ENCODE measurements at places on chromosomes 3 and 15.
A peak's percentile ranks its signal among the peaks of the same experiment; 100 is the strongest.

- DNase-seq: no peak
These were observed 1.9 kb upstream of the SKIC8 start for GRCh38 chr15:78301326-78301725.

DNA sequence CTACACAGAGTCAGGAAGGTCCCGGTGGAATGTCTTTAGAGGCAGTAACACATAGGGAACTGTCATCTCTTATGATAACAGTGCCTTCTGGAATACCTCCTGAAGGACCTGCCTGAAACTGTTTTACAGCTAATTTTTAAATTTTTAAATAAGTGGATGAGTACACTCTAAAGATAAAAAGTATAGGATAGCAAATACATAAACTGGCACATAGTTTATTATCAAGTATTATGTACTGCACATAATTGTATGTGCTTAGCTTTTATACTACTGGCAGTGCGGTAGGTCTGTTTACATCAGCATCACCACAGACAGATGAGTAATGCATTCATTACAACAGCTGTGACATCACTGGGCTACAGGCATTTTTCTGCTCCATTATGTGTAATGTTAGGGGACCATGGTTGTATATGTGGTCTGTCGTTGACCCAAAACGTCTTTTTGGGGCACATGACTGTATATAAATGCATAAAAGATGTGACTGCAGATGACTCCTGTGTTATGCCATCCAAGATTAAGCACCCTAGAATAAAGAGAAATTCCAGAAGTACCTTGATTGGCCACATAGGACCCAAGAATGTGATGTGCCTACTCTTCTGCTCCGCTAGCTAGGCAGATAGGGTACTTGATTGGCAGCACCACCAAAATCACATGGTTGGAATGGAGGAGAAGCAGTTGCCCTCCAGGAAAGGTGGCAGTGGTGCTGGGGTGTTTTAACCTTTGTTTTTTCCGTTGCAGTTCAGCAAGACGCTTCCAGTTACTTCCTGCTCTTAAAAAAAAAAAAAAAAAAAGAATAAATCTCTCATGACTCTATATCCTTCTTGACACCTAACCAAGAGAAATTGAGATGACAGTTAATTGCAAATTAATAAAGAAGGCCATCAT lies 3.3 kb downstream of the VPS8 start:
- DNase-seq: peak; percentile 35

DNA sequence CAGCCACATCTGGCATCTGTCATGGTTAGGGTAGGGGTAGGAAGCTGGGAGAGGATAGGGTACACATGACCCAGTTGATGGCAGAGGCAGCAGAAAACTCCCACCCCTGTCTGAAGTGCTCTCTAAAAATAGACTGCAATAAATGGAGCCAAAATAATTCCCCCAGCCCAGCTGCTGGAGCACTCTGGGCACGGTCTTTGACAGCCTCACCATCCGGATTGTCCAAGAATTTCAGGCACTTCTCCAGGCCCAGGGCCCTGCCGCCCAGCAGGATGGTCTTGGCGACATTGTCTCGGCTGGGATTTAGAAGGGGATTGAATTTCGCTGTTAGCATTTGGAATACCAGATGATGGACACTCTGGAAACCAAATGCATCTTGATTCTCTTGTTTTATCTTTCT lies 103.7 kb downstream of the IQSEC1 start:
- no peak for DNase-seq

- DNase-seq: no peak
These were observed 158.1 kb downstream of the DIPK2A start for GRCh38 chr3:144129536-144130214.

- DNase-seq: peak; percentile 39
These were observed 844.0 kb downstream of the DIPK2A start for GRCh38 chr3:144815655-144816054.

DNA sequence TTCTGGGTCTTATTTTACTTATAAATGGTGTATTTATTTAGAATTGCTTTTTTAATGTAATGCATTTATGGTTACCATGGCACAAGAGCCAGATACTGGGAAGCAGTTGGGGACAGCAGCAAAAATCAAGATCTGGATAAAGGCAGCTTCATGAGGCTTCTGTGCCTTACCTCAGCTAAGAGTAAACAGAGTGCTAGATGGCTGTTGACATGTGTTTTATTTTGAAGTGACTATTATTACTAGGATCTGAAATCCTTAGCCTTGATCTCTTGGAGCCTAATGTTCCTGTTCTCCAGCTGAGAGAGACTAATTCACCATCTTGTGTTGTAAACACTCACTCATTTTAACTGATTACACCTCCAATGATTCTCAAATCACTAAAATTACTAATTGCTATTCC lies 317.8 kb downstream of the LPP start:
- DNase-seq: no peak

DNA sequence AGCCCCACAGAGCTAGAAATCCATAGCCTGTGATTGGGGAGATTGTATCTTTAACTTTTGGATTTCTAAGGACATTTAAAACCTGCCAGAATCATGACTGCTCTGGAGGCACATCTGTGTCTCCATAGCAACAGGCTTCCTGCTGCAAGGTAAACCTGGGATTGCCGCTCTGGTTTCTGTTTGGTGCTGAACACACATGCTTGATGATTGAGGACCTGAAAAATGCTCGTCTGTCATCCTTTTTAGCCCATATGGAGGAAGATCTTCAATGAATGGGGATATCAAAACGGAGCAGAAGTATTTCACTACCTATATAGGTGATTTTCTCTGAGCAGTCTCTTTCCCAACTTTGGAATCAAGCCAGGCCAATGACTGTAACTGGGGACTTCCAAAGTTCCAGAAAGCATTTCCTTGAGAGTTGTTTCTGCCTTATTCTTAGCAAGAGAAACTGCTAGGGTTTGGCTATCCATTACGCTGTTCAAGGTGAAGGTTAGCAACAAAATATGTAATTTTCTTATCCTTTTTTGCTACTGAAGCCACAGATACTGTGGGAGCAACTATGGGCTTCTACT lies 96.5 kb upstream of the TNIK start:
- no peak for DNase-seq

GRCh38 chr15:32124726-32125125 lies 94.4 kb downstream of the CHRNA7 start:
- DNase-seq: no peak

GRCh38 chr15:39573844-39574243 lies 7.0 kb upstream of the THBS1 start:
- DNase-seq: peak; percentile 4

- DNase-seq: no peak
These were observed 33.6 kb upstream of the LINGO1 start for GRCh38 chr15:77666296-77666660.

DNA sequence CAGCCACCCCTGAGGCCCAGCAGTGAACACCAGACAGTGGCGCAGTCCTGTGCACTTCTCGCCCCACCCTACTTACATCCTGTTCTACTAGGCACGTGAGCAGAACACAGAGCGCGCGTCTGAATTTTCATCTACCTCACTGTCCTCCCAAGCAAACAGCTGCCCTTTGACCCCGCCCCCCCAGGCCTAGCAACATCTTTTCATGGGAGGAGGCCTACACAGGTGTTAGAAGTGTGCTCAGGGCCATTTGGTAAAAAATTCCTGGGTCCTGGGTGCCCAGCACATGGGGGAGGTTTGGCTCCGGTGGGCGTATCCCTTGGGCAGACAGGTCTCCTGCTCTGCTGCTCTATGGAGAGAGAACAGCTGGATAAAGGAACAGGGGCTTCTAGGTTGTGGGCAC lies 95.0 kb downstream of the MYLK start:
- DNase-seq: no peak

DNA sequence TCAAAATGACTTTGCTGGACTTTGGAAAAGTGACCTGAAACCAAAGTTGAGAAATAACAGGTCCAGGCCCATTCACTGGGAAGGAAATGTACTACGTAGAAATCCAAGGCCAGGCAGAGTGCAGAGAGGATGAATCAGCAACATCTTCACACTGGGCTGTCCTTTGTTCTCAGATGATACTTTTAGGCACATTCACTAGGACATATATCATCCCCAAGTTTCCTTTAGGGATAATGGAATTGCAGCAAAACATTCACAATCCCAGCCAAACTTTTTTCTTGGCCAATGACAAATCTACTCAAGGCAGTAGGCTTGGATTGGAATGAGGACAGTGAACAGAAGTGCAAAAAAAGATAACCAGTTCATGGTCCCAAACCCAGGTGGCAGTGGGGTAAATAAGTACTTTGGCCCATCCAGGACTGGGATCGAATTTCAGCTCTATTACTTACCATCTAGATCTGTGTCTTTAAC lies 75.1 kb downstream of the CLDN11 start:
- peak; percentile 60 for DNase-seq

GRCh38 chr3:103894162-103894822 lies 1459.5 kb downstream of the ZPLD1 start:
- DNase-seq: no peak

GRCh38 chr3:39542588-39542988 lies 75.1 kb downstream of the MOBP start:
- DNase-seq: no peak

GRCh38 chr15:67307889-67308597 lies 53.5 kb downstream of the IQCH start:
- DNase-seq: no peak

GRCh38 chr3:171142985-171143384 lies 116.5 kb upstream of the SLC2A2 start:
- no peak for DNase-seq

DNA sequence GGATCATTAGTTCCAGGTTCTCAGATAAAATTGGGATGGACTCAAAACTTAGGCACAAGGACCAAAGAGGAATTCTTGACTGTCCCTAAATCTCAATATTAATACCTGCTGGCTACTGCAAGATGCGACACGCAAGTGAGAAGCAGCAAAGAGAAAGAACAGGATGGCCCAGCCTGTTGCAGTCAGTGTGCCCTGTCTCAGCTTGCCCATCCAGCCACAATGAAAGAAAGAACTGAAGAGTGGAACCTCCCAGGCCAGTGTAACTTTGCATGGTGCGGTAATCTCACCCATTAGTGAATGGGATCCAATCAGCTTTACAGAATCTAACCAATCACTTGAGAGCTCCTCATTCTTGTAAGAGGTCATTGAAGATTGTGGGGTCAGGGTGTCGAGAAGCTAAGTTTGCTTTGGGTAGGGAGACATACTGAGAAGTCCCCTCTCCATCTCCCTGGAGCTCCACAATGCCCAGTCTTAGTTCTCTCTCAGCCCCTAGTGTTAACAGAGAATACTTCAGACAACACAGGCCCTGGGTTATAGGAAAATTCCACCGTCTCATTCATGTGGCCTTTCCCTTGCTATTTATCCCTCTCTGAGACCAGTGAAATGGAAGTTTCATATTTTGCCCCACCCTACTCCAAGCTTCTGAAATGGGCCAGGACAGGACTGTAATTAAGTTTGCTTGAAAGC lies 3.2 kb upstream of the SLC9A9 start:
- no peak for DNase-seq

DNA sequence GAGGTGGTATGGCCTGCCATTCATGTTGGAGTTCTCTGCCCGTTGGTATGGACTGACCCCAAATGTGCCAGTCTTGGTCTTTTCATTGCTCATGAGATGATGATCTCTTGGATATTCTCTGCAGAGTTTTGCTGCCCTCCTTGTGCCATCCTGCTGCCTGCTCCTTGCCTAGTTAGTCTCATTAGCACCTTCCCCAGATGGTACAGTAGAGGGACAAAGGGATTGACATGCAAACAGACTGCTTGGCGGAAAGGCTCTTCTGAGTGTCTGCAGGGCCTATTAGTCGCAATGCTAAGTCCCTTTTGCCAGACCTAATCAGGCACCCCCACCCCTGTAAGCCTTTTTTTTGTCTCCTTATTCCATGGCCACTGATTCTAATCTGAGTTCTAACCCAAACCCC lies 90.6 kb downstream of the ARNT2 start:
- DNase-seq: no peak

DNA sequence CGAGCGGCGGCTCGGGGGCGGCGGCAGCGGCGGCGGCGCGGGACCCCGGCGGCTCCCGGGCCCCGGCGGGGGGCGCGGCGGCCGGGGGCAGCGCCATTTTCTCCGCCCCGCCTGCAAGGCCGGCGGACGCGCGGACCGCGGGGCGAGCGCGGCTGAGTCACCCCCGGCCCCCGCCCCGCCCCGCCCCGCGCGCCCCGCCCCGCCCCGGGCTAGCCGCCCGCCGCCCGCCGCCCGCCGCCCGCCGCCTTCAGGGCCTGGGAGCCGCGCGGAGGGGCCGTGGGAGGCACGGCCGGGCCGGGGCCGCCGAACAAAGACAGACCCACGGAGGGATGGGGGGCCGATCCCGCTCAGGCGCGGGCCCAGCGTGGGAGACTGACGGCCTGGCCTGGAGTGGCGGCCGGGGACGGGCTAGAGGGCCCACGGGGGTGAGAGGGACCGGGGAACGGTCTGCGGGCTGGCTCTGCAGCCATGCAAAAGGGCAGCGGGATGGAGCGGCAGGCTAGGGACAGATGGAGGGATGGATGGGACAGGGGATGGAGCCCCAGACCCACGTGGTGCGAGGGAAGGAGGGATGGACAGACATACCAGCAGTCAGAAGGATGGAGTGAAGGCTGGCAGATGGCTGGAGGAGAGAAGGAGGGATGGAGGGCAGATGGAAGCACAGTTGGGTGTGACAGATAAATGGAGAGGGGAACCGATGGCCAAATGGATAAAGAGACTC lies at the start of gene EIF4E3:
EIF4E3 (minus strand) TSS at position 132 of the 721 bp plus-strand sequence; CDS start at position 97, 35 bp downstream.
- no peak for DNase-seq

DNA sequence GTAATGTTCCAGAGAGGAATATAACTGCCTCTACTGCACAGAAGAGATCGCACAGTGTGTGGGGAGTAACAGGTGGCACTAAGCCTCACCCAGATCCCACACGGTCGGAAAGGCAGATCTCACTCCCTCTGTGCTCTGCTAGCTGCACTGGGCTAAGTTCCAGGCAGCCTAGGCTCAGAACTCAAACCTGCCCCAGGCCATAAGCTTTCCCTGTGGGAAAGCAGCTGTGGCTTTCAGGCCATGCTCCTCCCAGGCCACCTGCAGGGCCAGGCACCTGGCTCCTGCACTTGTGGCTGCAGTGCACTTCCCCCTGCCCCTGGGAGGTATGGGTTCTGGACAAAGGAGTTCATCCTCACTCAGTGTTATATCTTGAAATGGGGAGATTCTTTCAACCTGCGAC lies 27.5 kb downstream of the PCCB start:
- no peak for DNase-seq

DNA sequence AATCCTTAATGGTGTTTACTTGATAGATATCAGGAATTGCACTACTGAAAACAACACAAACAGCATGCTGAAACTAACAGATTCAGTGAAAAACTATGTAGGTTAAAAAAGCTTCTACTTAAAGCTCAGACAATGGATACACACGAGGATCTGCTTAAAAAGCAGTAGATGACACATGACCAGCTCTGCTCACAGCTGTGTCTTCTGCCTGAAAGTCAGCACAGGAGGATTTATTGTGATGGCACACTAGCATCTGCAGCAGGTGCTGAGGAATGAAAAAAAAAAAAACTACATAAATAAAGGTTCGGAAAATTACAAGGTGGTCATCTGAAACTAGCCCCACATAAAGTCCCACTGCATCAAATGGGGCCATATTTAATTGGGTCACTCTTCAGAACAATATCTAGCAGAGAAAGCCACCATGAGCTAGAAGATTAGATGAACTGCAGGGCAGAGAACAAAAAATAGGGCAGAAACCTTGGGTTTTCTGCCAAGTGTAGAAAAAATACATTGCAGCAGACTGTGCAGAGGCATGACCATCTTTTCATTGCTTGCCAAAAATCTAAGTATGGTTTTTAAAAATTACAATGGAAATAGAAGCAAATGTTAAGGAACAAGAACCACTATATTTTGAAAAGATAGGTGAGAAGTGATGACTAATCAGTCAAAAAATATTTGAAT lies 13.2 kb upstream of the GOLM2 start:
- no peak for DNase-seq
